ENCODE measurements at places on chromosomes 2 and 18.

GRCh38 chr2:65320946-65321345 is 93.3 kb downstream of the ACTR2 start:
- no peak for DNase-seq

DNA sequence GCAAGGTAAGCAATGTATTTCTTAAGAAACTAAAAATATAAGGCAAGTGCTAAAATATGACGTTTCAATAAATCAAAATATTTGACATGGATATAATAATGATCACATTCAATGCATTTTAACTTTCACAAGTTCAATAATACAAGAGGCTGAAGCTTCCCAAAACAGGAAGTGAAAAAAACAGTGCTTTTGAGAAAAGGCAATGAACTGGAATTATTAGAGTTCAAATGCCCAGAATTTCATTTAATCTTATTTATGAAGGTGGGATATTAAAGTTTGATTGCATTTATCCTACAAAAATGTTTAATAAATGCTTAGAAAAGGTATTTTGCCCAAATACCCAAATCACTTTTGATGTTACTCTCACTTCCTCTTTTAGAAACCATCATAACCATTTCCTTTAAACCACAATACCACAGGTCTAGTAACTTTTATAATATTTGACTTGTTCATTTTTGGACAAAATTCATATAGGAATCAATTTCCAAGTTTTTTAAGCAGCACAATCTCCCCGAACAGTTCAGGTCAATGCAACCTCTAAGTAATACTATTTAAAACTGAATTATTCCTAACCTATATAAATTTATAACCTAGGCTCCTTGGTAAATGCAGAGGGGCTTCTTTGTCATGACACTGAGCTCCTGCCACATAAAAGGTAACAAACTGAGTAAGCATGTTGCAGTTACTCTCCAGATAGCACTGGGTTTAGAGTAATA is 2.1 kb downstream of the NCKAP1 start:
- DNase-seq, result no peak

DNA sequence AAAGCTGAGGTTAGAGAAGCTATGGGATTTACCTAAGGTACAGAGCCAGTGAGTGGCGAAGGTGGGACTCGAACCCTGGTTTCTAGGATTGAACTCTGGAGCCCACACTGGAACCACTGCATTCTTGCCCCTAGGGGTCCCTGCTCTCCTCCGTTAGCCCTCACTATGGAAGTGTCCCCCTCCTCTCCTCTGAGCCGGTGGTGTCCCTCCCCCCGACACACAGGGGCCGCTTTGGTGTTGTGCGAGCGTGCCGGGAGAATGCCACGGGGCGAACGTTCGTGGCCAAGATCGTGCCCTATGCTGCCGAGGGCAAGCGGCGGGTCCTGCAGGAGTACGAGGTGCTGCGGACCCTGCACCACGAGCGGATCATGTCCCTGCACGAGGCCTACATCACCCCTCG is 8.5 kb upstream of the GMPPA start:
- no peak for DNase-seq

DNA sequence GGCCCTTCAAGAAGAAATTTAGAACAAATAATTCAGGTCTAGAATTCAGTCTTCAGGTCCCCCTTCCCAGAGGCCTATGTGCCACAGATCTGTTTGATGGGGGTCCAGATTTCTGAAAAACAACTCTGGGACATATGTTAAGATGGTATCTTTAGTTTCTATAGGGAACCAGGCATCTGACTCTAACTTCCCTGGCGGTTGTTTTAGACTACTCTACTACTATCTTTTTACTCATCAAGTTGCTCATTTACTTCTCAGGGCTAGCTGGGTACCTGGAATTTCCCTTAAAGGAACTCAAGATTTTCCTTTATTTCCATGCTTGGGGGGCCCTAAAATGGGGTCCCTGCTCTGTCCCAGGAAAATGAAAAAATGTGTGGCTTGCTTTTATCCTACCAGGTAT is 114.7 kb upstream of the RAB6C start:
- no peak for DNase-seq

DNA sequence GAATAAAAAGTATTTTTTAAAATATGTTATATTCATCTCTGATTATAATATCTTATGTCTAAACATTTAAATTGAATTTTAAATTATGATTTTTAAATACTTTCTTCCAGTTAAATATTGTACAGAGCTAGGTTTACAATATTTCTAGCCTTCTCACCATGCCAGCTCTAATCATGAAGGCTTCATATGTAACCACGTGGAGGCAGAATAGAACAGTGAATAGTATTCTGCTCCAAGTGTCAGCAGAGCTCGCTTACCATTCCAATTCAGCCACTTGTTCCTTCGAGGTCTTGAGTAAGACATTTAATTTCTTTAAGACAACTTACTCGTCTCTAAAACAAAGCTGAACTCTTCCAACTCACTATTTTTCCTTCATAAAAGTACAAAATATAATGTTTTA is 871.8 kb downstream of the SUCLG1 start:
- DNase-seq, result no peak

DNA sequence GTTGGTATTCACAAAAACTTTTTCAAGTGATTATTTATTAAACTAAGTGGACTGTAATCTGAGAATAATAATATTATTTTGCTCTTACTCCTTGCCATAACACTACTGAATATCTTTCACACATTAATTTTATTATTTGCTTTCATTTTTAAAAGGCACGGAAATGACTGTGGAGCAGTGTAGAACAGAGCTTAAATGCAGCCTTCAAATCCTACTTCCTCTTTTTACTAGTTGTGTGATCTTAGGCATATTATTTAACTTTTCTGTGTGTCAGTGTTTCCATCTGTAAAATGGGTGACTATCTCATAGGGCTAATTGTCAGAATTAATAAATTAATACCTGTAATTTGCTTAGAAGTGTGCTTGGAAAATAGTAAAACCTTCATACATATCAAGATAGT is 55.5 kb upstream of the SLC8A1 start:
- DNase-seq, result no peak

DNA sequence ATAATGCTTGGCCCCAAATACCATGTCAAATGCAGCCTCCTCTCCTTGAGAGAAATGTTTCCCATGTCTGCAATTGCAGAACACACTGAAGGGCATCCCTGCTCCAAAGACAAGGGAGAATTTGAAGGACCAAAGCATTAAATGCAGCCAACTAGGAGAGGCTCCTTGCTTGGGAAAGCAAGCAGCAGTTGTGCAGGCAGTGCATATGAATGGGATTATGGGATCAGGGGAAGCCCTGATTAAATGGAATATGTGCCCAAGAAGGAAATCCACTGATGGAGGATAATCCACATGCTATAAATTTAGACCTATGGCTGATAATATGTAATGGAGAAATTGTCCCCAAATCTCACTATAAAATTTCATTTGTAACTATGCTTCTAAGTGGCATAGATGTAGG is 116.1 kb downstream of the NCKAP5 start:
- DNase-seq, result no peak

DNA sequence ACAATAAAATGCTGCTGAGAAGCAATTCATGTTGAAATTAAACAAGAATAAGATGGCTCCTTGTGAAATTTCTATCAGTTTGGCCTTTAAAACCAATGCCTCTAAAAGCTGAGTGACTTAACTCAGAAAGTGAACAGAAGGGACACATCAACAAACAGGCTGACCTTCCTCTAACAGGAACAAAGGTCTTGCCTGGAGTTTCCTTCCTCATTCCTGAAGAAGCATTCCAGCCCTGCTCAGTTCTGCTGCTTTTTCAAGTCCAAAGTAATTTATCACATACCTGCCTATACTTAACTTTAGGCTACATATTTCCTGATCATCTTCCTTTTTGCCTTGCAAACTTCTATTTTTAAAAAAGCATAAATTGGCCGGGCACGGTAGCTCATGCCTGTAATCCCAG is 14.1 kb downstream of the PTRHD1 start:
- no peak for DNase-seq

- DNase-seq, result no peak
Observed at GRCh38 chr2:203882551-203882950, 15.0 kb downstream of the CTLA4 start.

DNA sequence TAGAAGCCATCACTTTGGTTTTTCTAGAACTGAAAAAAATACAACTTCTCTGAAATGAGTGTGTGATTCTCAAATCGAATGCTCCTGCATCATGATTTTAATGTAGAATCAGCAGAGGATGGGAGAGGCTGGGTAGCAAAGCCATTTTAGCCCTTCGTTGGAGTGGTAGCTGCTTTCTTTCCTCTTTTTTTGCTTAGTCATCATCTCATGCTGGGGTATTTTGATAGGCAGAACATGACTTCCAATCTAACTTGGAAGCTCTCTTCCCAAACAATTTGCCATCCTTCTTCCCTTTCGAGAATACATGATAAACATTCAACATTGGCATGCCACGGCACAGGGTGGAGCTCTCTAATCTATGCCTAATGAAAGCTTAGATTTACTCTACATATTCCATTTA is 311.2 kb upstream of the LRATD1 start:
- no peak for DNase-seq

DNA sequence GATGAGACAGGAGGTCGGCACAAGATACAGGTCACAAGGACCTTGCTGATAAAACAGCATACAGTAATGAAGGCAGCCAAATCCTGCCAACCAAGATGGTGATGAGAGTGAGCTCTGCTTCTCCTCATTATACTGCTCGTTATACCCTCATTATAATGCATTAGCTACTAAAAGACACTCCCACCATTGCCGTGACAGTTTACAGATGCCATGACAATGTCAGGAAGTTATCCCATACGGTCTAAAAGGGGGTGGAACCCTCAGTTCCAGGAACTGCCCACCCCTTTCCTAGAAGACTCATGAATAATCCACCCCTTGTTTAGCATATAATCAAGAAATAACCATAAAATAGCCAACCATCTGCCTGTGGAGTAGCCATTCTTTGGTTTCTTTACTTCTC is 224.2 kb downstream of the RBM43 start:
- no peak for DNase-seq

DNA sequence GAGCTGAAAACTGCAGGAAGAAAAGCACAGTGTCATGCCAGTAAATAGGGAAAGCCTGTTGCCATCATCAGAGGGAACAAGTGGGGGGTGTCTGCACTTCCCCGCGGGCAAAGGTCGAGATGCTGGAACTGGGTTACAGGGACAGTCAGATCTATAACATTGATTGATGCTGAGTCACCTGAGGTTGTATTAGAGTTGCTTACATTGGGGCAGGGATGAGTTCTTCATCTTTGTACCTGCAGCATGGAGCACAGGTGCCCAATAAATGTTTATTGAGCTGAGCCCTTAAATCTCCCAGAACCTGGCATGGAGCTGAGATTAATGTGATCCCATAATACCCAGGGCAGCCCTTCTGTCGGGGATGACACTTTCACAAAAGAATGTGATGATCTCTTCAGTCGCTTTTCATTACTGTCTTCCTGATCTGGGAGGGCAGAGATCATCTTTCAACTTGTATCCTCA is 5.9 kb upstream of the RNF152 start:
- no peak for DNase-seq

Data from fibroblast of mammary gland (primary cell).